ENCODE measurements at places on chromosomes 5 and 9.

- DNase-seq: no peak
Measured at GRCh38 chr9:109108318-109108717, 11.4 kb downstream of the TMEM245 start.

- DNase-seq: no peak
Measured at GRCh38 chr9:36995927-36996705, 38.0 kb downstream of the PAX5 start.

DNA sequence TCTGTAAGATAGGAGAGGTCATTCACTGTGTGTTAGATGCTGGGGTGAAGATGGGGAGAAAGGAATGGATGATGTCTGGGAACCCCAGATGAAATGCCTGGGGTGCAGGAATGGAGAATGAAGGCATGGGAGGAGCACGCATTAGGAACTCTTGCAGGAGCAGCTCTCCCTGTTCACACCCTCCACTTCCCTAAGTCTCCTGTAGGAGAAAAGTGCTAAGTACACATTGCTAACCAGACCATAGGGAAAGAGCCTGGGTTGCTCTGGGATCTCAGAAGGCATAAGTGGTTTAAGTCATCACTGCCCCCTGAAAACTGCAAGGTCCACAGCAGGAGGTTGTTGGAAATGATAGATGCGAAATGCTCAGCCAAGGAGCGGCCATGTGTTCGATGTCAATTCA is 163.1 kb downstream of the SEC61B start:
- DNase-seq: no peak

- DNase-seq: no peak
Measured at GRCh38 chr9:82895822-82896110, 167.2 kb downstream of the RASEF start.

- DNase-seq: no peak
Measured at GRCh38 chr5:145056800-145057199, 778.3 kb downstream of the PRELID2 start.

DNA sequence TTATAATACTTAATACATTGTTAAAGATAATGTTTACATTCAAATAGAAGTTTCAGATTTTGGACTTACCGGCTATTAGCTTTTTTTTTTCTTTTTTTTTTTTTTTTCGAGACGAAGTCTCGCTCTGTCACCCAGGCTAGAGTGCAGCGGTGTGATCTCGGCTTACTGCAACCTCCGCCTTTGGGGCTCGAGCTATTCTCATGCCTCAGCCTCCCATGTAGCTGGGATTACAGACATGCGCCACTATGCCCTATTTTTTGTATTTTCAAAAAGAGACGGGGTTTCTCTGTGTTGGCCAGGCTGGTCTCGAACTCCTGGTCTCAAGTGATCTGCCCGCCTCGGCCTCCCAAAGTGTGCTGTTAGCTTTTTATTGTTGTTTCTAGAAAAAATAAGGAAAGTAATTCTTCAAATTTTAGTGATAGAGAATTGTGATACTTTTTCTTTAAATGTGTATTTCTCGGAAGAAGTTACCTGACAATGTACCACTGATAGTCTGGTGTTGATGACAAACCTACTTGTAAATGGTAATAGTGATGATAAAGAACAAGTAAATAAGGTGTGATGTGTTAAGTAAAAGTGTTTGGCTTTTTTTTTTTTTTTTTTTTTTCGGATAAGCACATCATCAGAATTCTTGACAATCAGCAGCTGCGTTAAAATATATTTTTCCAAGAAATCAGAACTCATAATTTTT is 2.7 kb downstream of the CDC42SE2 start:
- no peak for DNase-seq

- DNase-seq: no peak
Measured at GRCh38 chr9:113909421-113909820, 33.3 kb downstream of the ZNF618 start.

GRCh38 chr5:96716716-96717115 is 54.5 kb downstream of the CAST start:
- DNase-seq: no peak

Measured in HS-27A (cell line).